SJCRH30 (cell line): ENCODE measurements at places on chromosomes 1 and 21. TPM values are rescaled to one million over a fixed set of nuclear protein-coding genes. Genes with fewer than 3 reads are reported as not detected.

The PSRC1 gene
- total RNA-seq: 67.5 and 73.2 TPM in 2 replicates

The TMIGD3 gene
- total RNA-seq: not detected in 2 replicates

- no peaks in the 10 kb centered on the region for H3K4me1 ChIP-seq
- DNase-seq: no peak
- no peaks in the 10 kb centered on the region for H3K36me3 ChIP-seq
Observed at GRCh38 chr1:238129677-238130076, 239.0 kb upstream of the ZP4 start.

DNA sequence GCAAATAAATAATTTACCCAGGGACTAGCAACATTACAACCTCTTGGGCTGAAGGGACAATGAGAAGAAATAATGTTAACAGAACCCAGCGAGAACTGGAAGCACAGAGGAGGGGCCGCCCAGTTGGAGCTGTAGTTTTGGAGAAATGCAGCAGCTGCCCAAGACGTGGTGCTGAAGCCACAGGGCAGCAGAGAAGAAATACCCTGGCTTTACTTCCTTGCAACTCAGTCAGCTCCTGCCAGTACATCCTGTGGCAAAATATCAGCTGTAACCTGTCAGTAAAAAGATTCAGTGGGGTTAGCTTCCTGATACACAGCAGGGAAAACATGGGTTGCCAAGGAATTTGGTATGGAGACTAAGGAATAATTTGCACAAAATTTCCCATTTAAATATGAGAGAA, 283.6 kb upstream of the USP25 start:
- no peaks in the 10 kb centered on the region for H3K27me3 ChIP-seq
- H3K4me1 ChIP-seq: peaks cover 10% of the 10 kb centered on the region
- DNase-seq: peak; percentile 61
- no peak overlapping the region for H3K4me3 ChIP-seq
- no peaks in the 10 kb centered on the region for H3K36me3 ChIP-seq

- H3K4me1 ChIP-seq: no peaks in the 10 kb centered on the region
- H3K36me3 ChIP-seq: no peaks in the 10 kb centered on the region
- no peak overlapping the region for H3K4me3 ChIP-seq
- H3K27ac ChIP-seq: no peak overlapping the region
- no peaks in the 10 kb centered on the region for H3K27me3 ChIP-seq
Observed at GRCh38 chr1:179550746-179551682, 24.7 kb downstream of the NPHS2 start.

DNA sequence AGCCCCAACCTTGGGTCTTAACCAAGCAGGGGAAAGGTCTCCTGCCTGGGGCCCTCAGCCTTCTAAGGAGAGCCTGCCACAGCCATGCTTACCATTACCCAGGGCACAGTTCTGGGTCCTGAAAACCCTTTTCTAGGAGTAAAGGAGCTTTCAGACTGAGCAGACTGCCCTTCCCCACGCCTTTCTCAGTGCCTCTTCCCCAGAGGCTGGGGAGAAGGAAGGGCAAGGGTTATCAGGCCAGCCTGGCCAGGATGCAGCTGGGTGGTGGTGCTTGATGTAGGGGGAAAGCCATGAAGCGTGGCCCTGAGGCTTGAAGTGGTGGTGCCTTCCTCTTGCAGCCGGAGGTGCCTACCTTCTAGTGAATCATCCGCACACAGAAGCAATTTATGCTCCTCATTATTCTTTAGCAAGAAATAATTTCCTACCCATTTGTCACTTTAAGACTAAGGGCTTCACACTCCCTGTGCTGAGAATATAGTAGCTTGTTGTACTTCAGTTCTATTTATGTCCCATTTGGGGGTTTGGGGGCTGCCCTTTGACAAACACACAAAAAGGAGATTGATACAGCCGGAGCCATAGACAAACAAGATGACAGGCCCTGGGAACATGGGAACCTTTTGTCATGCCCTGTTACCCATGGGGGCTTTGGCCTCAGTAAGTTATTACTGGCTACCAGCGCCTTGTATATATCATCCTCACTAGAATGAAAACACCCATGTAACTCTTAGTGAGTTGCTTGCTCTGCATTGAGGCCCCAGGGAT, 40.7 kb downstream of the MAN1C1 start:
- H3K4me3 ChIP-seq: no peak overlapping the region
- no peaks in the 10 kb centered on the region for H3K27me3 ChIP-seq
- no peak for DNase-seq
- no peak overlapping the region for H3K27ac ChIP-seq
- no peaks in the 10 kb centered on the region for H3K4me1 ChIP-seq
- peaks cover 19% of the 10 kb centered on the region; the same call in 1 of the 2 replicates for H3K36me3 ChIP-seq

DNA sequence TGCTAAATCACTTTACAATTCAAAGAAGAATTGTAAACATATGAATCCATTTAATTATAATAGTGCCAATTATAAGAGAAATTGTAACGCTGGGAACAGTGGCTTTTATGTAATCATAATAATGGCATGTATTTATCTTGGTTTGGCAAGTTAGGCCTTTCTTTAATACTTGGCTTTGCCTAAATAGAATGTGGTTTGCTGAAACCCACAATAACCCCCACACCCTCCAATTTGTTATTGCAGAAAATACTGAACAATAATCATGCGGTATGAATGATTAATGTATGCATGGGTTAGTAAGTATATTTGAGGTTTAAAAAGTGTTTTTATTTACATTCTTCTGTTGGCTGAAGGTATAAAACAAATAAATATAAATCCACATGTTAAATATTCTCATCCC, 138.2 kb downstream of the NFIA start:
- H3K4me1 ChIP-seq: peaks cover 6% of the 10 kb centered on the region
- H3K27ac ChIP-seq: no peak overlapping the region
